ENCODE measurements at places on chromosomes 1 and 21.

- peak; percentile 54 for DNase-seq
Measured at GRCh38 chr1:228162286-228163006, 3.2 kb upstream of the IBA57 start.

GRCh38 chr1:75732703-75733102 lies 8.2 kb downstream of the ACADM start:
- DNase-seq = no peak

DNA sequence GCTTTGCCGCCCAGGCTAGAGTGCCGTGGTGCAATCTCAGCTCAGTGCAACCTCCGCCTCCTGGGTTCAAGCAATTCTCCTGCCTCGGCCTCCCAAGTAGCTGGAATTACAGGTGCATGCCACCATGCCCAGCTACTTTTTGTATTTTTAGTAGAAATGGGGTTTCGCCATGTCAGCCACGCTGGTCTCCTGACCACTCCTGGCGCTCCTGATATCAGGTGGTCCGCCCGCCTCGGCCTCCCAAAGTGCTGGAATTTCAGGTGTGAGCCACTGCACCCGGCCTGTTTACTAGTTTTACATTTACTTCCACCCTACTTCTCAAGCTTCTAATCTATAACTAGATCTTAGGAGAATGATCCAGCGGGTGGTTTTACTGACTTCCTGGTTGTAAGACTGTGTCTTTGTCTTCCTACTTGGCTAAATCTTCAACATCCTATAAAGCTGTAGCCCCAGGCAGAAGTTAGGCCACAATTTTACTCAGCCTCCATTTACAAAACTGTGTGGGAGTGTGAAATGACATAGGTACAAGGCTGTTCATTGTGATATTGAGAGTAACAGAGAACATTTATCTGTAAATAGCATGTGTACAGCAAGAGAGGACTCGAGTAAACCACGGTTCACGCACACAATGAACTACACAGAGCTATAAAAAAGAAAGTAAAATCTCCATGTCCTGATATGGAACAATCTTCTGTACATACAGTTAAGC lies 9.6 kb upstream of the POU2F1 start:
- no peak for DNase-seq

GRCh38 chr1:51000160-51000559 lies 30.1 kb downstream of the CDKN2C start:
- no peak for DNase-seq

GRCh38 chr1:1510912-1511532 lies 940 bp upstream of the ATAD3A start:
- no peak for DNase-seq

DNA sequence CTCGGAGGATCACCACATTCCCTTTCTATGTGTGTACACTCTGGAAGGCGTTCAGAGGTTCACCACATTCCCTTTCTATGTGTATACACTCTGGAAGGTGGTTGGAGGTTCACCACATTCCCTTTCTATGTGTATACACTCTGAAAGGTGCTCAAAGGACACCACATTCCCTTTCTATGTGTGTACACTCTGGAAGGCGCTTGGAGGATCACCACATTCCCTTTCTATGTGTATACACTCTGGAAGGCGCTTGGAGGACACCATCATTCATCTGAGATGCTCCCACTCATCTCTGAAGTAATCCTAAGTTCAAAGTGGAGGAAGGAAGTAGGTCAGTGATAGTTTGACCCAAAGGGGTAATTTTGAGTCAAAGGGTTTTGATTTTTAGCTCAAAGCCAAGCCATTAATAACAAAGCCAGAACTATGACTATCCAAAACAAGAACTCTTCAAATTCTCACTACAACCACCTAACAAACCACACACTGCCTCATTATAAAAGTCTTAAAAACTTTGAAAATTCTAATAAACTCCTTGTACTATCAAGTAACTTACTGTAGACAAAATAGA lies 32.9 kb downstream of the NRIP1 start:
- no peak for DNase-seq

GRCh38 chr1:39733161-39733560 lies 5.5 kb upstream of the PPIE start:
- DNase-seq = no peak

DNA sequence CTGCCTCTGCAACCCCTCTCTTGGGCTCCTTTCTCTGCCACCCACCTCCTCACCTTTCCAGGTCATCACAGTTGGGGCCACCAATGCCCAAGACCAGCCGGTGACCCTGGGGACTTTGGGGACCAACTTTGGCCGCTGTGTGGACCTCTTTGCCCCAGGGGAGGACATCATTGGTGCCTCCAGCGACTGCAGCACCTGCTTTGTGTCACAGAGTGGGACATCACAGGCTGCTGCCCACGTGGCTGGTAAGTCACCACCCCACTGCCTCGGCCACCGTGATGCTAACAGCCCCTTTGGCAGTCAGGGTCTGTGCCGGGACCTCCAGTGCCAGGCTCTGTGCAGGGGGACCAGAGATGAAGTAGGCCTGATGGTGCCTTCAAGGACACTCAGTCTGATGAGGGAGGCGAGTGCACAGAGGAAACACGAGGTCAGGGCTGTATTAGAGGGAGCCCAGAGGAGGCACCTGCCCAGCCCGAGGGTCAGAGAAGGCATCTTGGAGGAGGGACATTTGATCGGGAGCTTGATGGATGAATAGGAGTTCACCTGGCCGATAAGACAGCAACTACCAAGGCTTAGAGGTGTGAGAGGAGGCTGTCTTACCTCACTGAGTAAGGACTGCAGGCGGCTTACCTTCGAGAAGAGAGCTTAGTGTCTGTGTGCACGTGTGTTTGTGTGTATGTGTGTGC lies 18.1 kb downstream of the PCSK9 start:
- DNase-seq = peak; percentile 27

DNA sequence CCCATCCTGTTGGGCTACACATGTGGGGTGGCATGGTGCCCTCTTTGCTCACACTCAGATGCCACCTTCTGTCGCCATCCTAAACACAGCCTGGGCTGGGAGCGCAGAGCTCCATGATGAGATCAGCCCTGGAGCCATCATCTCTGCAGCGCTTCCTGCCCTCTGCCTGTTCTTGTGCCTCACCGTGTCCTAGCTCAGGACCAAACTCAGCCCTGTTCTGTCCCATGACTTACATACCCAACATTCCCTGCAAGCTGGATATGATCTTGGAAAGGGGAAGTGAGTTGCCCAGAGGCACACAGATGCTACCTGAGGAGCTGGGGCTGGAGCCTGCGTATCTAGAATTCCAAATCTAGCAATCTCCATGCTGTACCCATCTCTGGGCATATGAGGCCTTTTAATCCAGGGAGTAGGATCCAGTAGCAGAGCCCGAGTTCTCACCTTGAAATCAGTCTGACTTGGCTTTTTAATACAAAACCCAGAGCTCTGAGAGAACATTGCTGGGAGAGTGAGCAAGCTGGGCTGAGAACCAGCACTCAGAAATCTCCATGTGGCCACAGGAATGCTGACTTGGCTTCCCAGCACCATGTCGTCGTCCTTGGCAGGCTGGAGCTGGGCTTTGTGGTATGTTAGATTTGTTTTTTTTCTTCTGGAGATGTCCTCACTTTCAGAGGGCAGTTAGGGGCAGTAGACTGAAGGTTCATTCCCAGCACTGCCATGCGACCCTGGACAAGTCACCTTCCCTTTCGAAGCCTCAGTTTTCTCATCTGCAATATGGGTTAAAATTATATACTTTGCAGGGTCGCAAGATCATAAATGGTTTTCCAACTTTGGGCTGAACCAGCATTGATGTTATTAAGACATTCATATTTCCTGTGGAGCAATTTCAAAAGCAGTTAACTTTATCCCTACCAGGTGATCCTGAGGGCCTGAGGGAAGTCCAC lies 2.6 kb downstream of the ALPL start:
- DNase-seq = peak; percentile 56
